ENCODE measurements at places on chromosomes 6 and 20.

DNA sequence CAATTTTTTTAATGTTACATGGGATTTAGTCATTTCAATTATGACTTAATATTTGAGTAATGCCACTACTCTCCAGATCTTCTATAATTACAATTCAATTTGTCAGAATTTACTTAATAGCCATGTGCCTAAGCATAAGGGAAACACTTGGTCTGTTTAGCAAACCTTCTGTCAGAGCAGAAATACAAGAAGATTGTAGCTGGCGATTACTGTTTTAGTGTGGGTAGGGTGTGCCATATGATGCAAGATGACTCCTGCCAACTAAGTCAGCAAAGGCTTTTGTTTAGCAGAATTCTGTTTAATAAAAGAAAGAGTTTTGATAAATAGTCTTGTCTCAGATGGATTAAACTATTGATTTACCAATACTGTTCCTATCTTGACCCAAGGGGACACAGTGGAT is 455.4 kb downstream of the RNF144B start:
- no peak for DNase-seq

- DNase-seq = no peak
These were observed 169.7 kb upstream of the PTPRK start for GRCh38 chr6:128690063-128690462.

DNA sequence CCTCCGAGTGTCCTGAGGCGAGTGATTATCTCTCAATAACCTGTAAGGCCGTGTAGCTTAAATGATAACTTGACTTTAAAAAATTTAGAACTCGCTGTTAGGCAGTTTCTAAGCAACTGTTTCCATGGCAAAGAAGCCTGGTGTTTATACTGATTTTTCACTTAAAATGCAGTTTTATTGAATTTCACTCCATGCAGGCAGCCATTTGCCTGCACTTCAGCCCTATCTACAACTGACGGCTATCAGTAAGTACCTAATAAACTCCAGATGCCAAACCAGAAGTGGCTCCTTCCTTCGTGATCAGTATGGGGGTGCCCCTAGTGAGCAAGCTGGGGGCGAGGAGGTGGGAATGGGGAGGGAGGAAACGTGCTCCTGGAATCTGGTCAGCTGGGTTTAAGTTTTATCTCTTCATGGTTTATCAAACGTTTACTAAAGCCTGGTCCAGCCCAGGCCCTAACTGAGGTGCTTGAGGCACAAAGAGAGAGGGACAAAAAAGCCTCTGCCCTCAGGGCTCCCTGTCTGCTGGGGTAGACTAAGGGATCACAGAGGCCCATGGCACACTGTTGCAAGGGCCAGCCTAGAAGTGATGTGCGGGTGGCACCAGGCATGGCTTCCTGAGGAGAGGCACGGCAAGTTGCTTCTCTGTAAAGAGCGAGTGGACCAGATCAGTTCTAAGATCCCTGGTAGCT is 45.5 kb downstream of the TTI1 start:
- DNase-seq = no peak

DNA sequence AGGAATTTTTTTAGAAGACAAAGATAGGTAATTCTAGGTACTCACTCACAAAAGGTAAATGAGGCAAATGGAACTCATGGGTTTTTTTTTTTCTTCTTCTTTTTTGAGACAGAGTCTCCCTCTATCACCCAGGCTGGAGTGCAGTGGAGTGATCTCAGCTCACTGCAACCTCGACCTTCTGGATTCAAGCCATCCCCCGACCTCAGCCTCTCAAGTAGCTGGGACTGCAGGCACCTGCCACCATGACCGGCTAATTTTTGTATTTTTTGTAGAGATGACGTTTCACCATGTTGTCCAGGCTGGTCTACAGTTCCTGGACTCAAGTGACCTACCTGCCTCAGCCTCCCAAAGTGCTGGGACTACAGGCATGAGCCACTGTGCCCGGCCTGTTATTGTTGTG is 126.1 kb downstream of the LRRC1 start:
- no peak for DNase-seq

DNA sequence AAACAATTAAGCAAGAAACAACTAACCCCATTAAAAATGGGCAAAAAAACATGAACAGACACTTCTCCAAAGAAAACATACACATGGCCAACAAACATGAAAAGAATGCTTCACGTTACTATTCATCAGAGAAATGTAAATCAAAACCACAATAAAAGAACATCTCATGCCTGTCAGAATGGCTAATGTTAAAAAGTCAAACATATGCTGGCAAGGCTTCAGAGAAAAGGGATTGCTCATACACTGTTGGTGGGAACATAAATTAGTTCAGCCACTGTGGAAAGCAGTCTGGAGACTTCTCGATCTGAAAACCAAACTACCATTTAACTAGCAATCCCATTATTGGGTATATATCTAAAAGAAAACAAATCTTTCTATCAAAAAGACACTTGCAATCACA is 217.5 kb downstream of the TINAG start:
- peak; percentile 45 for DNase-seq

DNA sequence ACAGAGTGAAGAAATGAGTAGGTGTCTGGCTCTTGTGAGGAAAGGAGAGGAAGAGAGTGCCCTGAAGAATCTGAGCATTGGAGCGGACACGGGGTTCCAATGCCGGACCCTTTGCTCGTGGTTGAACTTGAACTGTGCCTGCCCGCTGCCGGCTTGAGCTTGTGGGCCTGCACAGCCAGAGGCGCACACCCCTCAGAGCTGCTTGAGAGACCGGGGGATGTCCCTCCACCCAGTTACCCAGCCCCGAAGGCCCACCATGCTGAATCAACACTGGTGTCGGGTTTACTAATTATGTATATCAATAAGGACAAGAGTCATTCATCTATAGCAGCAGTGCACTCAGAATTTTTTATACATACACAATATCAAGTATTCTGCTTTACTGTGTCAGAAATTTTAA is 218.3 kb upstream of the CST7 start:
- DNase-seq = no peak

DNA sequence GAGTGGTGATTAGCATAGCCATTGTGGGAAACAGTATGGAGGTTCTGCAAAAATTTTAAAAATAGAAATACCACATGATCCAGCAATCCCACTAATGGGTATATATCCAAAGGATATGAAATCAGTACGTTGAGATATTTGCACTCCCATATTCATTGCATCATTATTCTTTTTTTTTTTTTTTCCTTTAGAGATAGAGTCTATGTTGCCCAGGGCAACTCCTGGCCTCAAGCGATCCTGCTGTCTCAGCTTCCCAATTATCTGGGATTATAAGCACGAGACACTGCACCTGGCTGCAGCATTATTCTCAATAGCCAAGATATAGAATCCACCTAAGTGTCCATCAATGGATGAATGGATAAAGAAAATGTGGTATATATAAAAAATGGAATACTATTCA is 6.9 kb upstream of the MCCD1 start:
- no peak for DNase-seq

GRCh38 chr20:50245498-50246366 is 55.1 kb downstream of the CEBPB start:
- peak; percentile 84 for DNase-seq

GRCh38 chr6:32105433-32105832 is 3.7 kb downstream of the TNXB start:
- peak; percentile 56 for DNase-seq

DNA sequence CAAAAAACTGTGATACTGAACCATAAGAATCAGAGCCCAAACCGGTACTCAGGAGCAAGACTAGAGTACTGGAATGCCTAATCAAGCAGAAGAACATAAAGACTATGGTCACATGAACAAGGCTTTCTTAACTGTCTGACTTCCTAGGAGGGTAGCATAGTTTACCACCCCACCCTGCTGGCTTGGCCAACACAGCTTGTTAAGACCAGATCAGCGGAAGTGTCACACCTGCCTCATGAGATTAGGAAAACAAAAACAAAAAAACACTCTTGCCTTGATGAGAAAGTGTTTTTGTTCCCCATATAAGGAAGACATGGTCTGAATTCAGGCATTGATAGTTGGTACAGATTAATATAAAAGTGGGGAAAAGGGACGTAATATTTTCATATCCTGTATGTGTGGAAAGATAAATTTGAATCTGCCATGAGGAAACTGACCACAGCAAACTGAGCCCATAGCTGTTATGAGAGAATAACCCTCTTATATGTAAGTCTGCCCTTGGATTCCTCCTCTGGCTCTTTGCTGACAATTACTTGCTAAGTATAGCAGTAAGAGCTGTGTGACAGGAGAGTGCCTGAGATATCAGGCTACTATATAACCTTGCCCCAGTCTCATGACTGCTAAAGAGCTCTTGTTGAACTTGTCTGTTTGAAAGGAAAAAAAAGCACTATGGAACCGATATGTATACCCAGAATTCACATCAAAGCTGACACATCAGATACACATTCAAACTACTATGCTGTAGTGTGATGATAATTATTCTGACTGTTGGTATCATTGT is 197.1 kb downstream of the EPHA7 start:
- no peak for DNase-seq

- no peak for DNase-seq
These were observed 396.8 kb upstream of the HS3ST5 start for GRCh38 chr6:114739656-114740055.

- no peak for DNase-seq
These were observed 12.6 kb downstream of the RNF217 start for GRCh38 chr6:124974771-124975377.

DNA sequence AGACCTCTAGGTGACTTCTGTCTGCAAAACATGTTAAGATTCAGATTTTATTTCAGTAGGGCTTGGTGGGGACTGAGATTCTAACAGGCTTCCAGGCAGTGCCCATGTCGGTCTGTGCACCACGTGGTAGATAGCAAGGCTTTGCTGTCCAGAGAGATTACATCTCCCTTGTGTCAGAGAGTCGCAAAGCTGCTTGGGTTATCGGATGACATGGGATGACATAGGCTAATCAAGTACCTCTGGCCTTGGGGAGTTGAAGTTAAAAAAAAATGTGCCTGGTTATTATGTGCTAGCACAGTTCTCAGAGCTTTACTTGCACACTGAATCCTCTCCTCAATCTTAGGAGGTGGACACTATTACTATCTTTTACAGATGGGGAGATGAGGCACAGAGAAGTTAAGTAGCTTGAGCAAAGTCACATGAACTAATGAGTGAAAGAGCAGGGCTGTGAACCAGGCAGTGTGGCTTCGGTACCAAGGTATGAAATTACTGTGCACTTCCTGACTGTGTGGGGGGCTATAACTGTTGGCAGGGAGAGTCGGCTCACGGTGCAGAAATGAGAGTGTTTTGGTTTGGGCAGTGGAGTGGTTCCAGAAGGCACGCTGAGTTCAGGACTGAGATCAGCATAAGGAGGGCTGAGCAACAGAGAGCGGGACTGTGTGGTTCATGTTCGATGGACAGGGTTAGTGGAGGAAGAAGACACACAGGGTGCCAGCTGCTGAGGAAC is 41.1 kb downstream of the FARS2 start:
- no peak for DNase-seq

DNA sequence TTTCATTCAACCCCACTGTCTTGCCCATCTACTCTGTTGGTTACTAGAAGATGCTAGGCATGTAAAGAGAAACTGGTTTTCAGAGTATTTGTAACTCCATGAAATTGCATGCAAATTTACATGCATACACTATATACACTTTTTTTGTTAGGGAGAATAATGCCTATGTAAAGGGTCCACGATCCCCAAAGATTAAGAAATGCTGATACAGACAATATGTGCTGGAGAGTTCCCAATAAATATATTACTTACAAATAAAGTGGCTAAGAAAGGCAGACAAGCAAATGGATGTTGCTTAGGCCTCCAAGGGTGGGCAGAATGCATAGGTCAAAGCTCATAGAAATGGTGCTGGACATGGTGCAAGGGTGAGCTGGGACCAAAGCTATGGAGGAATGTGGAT is 109.6 kb upstream of the NHSL1 start:
- DNase-seq = no peak

- DNase-seq = peak; percentile 33
These were observed 111.3 kb downstream of the BCKDHB start for GRCh38 chr6:80217794-80218193.

DNA sequence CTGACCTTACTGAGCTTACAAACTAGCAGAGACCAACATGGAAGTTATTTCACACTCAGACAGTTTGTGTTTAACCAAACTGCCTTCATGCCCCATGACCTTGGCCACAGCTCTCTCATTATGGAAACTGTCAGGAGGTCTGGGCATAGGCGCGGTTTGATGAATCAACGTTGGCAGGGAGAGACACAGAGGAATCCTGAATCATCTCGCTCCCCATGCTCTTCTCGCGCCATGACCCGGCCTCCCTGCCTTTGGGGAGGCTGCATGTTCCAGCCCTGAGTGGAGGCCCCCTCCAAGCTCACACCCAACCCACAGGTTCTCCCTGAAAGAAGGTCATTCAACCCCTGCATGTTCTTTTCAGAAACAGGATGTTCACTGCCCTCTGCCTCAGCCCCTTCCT is 15.9 kb upstream of the GDAP1L1 start:
- DNase-seq = no peak

GRCh38 chr20:24868396-24868927 is 80.6 kb upstream of the CST7 start:
- peak; percentile 4 for DNase-seq

DNA sequence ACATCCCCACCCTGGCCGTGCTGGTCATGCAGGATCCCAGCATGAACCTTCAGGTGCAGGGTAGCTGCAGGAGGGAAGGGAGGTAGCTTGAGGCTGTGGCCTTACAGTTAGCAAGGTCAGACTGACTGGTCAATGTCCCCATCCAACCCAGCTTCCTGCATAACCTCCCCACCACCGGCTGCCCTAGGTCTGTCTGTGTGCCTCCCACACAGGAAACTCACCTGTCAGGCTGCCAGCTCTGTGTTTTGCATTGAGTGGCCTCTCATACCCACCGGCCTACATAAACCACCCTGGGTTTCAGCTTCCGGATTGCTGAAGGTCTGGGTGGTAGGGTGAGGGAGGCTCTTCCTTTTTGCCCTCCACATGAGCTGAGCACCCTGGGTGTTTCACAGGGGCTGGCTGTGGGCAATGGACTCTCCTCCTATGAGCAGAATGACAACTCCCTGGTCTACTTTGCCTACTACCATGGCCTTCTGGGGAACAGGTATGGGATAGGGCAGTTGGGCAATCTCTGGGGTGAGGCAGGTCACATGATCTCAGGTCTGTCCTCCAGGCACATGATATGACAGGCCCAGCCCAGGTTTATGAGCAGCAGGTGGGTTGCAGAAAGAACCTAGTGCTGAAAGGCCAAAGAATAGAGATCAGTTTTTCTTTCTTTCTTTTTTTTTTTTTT is 1.8 kb downstream of the CTSA start:
- DNase-seq = no peak

GRCh38 chr6:166647896-166648295 is 20.8 kb upstream of the RPS6KA2 start:
- DNase-seq = no peak

GRCh38 chr6:1399085-1399780 is 9.9 kb downstream of the FOXF2 start:
- DNase-seq = peak; percentile 38

All from EH (cell line).